Omental fat pad (tissue), 4 donors: ENCODE measurements at places on chromosomes 5 and 9.

GRCh38 chr9:79043916-79044315 lies 527.8 kb upstream of the TLE4 start:
- DNase-seq, result no peak

GRCh38 chr5:93596676-93597490 lies 13.9 kb downstream of the NR2F1 start:
- no peak for DNase-seq

- DNase-seq, result no peak
Measured at GRCh38 chr9:124771867-124772679, 962 bp upstream of the NR6A1 start.

- no peak for DNase-seq
Measured at GRCh38 chr5:146920351-146920881, 41.9 kb upstream of the PPP2R2B start.

DNA sequence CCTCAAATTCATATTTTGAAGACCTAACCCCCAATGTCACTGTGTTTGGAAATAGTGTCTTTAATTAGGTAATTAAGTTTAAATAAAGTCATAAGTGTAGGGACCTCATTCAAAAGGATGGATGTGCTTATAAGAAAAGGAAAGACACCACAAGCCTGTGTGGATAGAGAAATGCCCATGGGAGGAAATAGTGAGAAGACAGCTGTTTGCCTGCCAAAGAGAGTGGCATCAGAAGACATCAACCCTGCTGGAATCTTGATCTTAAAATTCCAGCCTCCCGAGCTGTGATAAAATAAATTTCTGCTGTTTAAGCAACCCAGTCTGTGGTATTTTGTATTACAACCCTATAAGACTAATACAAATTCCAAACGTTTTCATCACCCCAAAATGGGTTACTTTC lies 1867.9 kb upstream of the NUDT12 start:
- DNase-seq, result no peak

DNA sequence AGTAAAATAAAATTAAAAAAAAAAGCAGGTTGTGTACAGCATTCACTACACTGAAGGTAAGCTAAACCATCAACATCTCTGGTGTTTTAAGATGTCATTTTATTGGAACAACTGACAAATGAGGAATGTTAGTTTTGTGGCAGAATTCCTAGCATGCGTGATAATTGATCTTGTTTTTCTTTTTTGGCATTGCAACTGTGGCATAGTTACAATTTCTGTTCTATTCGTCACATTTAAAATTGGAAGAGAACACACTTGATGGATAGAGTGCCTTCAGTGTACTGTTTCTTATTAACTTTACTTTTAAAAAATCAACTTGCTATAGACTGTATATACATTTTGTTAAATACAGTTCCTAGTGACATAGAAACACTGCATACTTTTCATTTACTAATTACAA lies 43.6 kb upstream of the TNFSF15 start:
- no peak for DNase-seq

DNA sequence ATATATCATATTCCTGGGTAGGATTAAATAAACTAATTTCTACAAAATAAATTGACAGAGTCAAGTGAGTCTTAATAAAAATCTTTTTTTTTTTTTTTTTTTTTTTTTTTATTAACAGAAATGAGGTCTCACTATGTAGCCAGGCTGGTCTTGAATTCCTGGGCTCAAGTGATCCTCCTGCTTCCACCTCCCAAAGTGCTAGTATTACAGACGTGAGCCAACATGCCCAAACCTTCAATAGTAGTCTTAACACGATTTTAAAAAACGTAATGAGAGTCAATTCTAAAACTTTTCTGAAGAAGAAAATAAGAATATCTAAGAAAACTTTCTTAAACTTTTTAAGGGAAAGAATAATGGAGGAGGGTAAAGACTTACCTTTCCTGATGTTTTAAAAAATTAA lies 84.2 kb downstream of the YIPF5 start:
- DNase-seq, result no peak

GRCh38 chr9:87683751-87684626 lies 41.9 kb upstream of the CTSL start:
- DNase-seq, result no peak

DNA sequence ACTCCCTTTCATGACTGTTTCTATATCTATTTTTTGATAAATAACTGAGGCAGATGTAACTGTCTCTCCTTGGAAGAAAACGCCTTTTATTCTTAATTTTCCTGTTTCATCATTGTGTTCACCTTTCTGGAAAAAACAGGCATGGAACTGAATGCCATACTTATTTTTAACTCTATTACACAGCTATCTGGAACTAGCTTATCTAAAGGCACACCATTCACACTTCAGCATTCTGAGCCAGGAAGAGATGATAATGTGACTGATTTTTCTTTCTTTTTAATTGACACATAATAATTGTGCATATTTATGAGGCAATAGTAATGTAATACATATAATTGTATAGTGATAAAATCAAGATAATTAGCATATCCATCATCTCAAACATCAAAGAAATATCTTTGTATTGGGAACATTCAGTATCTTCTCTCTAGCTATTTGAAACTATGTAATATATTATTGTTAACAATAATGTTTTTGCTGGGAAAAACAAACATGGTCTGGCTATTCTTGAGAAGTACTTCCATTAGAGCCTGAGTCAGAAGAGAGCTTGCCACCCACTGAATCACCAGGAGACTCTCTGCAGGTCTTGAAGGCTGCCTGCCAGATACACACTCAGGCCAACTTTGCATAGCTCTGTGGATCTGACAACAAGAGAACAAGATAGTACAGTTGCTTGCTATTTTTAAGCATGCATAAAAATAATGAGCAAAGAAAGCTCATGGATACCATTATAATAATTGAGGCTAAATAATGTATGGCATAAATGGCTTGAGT lies 501.0 kb upstream of the EDIL3 start:
- DNase-seq, result no peak

GRCh38 chr5:5359618-5360017 lies 62.9 kb upstream of the ICE1 start:
- DNase-seq, result no peak

GRCh38 chr5:181152406-181152805 lies 5.0 kb downstream of the OR2V2 start:
- no peak for DNase-seq

DNA sequence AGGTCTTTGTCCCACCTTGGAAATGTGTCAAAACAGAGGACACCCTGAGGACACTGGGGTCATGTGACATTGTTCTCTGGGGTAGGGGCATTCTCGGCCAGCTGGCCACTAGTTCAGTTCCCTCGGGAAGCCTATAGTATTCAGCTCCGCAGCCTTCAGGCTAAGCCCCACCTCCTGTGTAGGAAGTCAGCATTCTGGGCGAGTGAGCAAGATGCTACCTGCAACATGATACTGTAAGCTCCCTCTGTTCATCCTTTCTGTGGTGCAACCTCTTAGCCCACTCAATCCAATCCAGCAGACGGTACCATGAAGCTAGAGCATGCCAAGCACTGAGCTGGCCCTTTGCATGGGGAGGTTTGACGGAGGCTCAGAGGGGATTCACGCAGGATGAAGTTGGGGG lies 5.3 kb downstream of the NTNG2 start:
- DNase-seq, result no peak

GRCh38 chr9:133461975-133462374 lies 2.2 kb downstream of the CACFD1 start:
- no peak for DNase-seq

DNA sequence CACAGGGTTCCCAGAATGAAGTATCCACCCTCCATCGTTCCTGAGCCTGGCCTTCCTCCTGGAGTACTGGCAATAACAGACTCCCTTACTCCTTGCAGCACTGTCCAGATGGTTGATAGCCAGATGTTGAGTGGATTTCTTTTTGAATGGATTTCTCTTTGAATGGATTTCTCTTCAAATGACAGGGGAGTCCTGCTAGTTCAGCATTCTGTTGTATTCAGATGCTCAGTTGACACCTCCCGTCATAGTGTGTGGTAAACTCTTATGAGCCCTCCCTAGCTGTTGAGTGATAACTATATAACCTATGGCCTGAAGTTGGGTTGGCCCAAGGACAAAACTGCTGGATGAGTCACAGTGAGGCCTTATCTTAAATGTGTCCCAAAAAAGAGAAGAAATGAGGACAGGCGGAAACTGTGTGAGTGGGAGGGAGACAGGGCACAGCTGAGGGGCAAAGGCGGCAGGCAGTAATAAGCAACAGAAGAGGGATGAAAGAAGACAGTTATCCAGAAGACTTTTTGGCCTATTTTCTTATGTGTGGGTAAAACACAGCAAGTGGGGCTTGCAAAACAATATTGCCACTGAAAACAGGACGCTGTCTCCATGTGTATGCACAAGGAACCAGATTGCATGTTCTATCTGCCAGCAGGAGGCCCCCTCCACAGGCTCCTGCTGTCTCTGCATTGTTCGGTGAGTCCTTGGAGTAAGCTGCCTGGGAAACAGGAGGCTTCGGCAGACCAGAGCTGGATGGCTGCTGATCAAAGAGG lies 209.5 kb upstream of the S1PR3 start:
- DNase-seq, result no peak

GRCh38 chr5:95728494-95729114 lies 2.5 kb upstream of the RHOBTB3 start:
- no peak for DNase-seq

DNA sequence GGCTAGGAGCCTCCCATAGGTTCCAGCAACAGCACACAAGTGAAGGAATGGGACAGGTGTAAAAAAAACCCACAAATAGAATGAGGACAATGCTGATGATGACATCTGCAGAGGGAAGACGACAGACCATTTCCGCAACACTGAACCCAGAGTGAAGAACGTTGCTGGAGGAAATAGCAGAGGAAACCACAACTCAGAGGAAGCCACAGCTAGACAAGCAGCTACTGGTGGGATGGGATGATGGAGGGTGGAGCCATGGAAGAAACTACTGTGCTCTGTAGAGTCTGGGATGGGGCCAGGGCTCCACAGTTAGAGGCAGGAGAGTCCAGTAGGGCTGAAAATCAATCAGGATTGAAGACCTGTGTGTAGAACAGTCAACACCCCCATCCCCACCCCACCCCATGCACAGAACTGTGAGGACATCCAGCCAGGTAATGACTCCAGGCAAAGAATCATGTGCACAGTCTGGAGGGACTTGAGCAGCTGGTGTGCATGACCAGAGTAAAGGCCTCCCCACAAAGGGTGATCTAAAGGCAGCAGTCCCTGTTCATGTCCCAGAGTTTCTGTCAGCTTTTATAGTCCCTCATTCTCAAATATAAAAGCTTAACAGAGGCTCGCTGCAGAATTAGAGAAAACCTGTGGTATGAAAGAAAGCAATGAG lies 65.2 kb upstream of the SPIN1 start:
- DNase-seq, result no peak

GRCh38 chr5:135251093-135251492 lies 147.9 kb downstream of the MACROH2A1 start:
- DNase-seq, result no peak

DNA sequence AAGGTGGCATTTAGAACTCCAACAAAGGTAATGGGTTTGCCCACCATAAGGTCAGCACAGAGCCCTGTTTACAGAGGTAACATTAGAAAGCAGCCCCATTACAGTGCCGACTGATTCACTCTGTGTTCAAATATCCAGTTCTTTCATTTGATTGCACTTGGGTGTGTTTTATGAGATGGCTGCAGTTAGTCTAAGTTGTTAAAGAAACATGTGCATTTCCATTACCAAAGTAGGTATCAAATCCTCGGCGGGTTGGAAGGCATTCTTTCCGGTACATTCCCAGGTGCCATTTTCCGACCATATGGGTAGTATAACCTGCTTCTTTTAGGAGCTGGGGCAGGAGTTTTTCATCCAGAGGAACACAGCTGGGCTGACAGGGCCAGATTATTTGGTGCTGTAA lies 16.3 kb downstream of the ARSB start:
- no peak for DNase-seq

- no peak for DNase-seq
Measured at GRCh38 chr9:107805201-107805600, 315.6 kb upstream of the KLF4 start.

DNA sequence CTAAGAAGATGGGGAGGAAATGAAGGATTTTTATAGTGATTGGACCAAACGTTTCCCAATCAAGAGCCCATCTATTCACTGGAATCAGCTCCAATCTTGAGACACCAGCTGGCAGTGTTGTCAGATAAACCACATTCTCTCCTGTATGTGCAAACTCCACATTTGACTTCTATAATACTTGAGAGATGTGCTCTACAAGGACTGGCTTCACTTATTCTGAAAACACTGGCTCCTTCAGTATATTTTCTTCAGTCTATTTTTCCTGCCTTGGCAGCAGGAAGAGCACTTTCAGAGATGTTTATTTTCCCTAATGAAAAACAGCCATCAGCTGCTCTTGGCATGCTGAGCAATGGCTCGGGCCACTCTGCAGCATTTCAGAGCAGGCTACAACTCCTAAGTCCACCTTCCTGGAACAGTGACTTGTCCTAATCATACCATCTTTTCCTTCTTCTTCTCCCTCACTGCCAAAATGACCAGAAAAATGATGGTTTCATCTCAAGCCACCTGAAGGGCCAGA lies 96.9 kb upstream of the FSTL4 start:
- no peak for DNase-seq

- DNase-seq, result no peak
Measured at GRCh38 chr5:161311146-161311708, 235.3 kb downstream of the GABRB2 start.

DNA sequence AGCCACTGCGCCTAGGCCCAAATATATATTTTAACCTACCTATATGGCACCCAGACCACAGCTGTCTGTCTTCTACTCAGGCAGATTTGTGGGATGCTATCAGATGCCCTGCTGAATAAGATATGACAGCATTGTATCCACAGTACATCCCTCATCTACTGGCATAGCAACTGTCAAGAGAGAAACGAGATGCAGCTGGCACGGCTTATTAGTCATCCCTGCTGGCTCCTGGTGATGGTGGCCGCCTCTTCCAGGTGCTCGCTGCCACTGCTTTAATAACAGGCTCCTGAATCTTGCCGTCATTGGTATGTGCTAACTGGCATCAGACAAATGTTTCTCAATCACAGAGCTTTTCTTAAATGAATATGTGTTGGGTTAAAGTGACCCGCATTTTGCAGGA lies 34.0 kb downstream of the B4GALT1 start:
- no peak for DNase-seq

DNA sequence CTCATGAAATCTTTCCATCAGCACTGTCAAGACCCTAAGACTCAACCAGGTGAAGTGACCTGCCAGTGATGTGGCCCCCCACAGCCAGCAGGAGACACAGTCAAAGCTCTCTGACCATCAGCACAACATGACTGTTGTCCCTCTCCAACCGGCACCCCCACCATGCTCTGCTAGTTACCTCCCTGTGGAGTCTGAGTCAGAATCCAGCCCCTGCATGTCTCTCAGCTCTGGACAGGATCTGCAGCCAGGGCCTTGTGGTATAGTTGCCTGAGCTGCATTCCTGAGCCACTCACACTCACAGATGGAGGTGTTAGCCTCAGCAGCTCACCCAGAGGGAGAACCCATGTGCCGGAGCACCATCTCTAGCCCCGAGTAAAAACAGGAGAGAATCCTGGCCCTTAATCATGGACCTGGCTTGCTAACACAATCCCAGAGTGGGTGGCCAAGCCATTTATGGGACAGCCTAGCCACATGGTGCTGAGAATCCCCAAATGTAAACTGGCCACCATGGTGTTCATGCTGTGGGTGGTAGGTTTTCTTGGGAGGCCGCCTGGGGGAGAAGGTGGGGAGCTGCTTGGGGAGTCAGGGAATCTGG lies 237.8 kb downstream of the PAPPA start:
- DNase-seq, result no peak
